ENCODE measurements at places on chromosomes 1 and 21.

- no peak for DNase-seq
These were observed 19.7 kb upstream of the RNU1-4 start for GRCh38 chr1:16720351-16721223.

GRCh38 chr1:208557046-208557722, 313.0 kb upstream of the PLXNA2 start:
- no peak for DNase-seq

DNA sequence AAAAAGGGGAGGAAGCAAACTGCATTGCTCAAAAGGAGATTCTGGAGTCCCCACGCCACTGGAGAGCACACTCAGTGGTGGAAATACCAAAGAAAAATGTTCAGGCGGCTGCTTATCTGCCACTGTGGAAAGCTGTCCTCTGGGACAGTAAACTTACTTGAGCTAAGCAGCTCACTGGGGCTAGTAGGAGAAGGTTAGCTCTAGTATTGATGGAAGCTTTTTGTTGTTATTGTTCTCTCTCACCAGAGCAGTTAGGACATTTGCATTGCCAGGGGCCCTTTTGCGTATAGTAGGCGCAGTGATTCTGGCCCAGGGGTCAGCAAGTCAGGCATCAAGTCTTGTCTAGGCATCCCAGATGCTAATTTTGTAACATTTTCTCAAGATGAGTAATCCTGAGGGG, 15.6 kb downstream of the BACE2 start:
- DNase-seq = no peak

GRCh38 chr1:152622803-152623202, at the start of gene LCE3A:
Gene LCE3A, minus strand, starts transcription at chr1:152623103. Its CDS starts 0 bp downstream, at chr1:152623103.
- DNase-seq = no peak

DNA sequence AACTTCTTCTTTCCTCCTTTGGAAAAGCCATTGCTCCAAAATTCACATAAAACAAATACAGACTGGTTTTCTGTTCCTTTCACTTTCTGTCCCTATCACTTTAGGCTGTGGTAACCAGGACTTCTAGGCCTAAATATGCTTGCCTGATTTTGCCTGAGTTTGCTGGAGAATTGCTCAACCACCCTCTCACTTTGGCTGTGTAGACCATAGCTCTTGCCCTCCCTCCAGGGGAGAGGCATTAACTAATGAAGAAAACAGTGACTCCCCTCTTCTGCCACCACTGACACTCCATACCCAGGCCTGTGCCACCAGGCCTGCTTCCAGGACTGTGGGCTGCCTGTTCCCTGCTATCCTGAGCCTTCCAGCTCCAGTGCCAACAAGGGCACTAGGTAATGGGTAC, 163.5 kb downstream of the TOMM20 start:
- DNase-seq = no peak

DNA sequence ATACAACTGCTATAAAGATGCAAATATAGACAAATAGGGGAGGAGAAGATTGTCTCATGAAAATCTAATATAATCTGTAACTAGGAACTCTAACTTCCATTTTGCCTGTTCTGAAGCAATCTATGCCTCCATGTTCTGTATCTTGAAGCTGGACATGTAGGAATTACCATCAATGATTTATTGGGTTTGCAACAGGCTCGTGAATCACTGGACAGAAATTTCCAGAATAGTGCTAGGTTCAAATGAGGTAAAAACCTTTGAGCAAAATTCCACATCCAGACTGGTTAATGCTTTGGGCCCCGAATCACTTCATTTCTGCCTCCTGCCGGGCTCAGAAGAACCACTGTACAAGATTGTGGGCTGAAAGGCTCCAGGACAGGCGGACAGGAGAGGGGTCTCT, 110.7 kb upstream of the CTTNBP2NL start:
- DNase-seq = no peak

- no peak for DNase-seq
These were observed 7.6 kb upstream of the ENAH start for GRCh38 chr1:225660544-225660946.

DNA sequence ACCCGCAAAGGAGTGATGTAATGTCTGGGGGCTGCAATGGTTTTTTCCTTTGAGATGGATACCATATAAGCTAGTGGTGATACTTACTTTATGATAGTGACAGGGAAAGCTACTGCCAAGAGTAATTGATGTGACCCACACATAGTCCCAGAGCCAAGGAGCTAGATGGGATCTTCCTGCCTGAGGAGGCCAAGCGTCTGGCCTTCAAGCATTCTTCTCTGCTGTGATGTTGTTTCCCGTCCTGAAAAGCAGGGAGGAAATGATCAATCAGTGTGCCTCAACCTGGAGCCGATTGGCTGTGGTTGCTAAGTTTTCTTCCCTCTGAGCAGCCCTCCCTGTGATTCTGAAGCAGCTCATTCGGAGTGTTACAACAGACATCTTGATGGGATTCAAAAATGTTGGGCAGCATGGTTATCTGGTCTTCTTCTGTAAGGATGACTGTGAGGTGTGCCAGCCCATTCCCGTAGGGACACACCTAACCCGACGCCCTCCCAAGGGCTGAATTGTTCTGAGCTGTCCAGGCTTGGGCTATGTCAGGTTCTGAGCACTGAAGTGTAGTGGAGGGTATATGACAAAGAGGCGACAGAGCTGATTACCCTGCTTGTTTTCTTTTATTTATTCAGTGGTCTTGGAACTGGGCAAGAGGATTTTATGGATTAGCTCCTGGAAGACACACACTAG, 56.7 kb downstream of the UCK2 start:
- DNase-seq = no peak

GRCh38 chr1:165629151-165629550, 1.9 kb upstream of the MGST3 start:
- no peak for DNase-seq

- no peak for DNase-seq
These were observed 14.5 kb downstream of the WNT4 start for GRCh38 chr1:22128392-22128791.

DNA sequence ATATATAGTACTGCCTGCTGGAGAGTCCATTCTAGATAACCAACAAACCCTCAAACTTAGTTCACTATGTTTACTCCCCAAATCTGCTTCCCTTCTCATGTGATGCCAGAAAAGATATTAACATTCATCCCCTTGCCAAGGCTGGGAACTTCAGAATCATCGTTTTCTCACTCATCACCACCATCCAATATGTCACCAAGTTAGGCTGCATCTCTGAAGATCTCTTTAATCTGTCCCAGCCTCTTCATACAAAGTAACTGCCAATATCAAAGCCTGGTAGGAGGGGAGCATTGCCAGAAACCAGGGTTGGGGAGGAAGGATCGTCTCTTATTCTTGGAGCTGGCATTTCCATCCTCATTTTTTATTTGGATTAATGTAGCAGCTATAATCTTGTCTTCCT, 71.6 kb downstream of the XCL2 start:
- no peak for DNase-seq

DNA sequence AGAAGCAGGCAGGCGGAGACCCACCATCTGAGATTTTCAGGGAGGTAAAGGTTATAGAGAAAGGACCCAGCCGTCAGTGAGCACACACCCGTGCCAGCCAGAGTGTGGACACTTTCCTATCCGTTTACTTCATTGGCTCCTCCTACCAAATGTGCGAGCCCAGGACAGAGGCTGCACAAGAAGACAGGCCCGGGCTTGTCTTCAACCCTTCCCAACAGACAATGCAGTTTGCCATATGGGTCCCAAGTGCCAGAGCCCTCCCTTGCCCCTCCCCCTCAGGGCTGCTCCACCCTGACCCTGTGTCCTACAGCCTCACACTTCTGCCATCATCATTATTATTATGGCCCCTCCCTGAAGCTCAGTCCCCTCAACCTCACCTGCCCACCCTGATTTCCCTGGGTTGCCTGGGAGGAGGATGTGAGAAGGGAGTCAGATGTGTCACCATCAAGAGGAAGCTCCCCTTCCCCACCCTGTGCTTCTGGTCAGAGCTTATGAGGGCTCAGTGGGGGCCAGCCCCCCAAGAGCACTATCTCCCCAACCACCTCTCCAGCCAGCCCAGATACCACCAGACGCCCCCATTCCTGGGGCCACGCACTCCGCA, 9.4 kb downstream of the LAPTM5 start:
- peak; percentile 65 for DNase-seq

GRCh38 chr1:210251680-210252490, 19.3 kb downstream of the SERTAD4 start:
- no peak for DNase-seq

DNA sequence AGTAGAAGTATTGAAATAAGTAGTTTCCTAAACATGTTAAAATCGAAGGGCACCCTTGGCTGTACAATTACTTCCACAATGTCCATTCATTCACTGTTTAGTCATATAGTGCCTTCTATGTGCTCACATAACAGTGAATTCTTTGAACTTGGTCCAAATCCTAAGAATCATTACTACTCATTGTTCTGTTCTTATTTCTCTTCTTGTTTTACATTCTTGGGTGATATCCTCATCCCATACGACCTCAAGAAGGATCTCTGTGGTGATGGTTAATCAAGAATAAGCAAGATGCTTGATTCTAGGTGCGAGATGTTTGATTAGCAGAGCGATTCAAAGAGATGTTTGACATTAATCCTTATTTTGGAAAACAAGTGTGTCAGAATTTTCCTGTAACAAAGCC, 667.4 kb upstream of the ZP4 start:
- no peak for DNase-seq

GRCh38 chr1:64292399-64292798, 89.0 kb downstream of the UBE2U start:
- no peak for DNase-seq

DNA sequence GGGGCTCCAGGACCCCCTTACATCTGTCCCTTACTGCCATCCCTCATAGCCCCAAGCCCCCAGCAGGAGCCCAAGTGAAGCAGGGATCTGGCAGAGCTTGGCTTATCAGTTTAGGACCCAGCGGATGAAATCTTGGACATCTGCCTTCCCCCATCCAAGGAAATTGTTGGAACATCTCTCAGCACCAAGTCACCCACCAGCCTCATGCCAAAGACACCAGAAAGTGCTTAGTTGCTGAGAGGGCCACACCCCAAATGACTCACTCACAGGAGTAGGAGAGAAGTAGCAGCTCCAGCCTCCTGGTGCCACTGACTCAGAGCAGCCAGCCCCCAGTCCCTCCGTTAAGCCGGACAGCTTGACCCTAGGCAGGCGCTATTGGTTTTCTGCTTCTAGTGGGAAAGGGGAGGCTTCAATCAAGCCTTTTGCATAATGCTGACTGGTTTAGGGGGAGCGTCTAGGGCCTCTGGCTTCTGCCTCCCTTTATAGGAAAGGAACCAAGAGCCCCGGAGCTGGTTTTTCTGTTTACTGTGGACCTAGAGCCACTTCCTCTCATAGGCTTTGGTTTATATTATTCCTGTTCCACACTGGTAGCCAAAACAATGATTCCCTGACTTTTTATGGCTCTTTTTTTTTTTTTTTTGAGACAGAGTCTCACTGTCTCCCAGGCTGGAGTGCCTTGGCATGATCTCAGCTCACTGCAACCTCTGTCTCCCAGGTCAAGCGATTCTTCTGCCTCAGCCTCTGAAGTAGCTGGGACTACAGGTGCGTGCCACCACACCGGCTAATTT, 114.2 kb upstream of the IPO9 start:
- DNase-seq = peak; percentile 68

DNA sequence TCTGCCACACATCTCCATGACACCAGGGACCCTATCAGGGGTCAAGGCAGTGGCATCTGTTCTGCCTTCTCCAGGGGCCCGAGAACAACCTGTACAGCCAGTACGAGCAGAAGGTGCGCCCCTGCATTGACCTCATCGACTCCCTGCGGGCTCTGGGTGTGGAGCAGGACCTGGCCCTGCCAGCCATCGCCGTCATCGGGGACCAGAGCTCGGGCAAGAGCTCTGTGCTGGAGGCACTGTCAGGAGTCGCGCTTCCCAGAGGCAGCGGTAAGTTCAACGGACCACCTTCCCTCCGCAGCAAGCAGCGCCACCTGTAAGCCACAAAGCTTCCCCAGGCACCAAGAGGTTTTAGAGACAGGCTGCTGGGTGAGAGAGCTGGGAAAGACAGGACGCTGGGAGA, 15.9 kb downstream of the MX2 start:
- no peak for DNase-seq

DNA sequence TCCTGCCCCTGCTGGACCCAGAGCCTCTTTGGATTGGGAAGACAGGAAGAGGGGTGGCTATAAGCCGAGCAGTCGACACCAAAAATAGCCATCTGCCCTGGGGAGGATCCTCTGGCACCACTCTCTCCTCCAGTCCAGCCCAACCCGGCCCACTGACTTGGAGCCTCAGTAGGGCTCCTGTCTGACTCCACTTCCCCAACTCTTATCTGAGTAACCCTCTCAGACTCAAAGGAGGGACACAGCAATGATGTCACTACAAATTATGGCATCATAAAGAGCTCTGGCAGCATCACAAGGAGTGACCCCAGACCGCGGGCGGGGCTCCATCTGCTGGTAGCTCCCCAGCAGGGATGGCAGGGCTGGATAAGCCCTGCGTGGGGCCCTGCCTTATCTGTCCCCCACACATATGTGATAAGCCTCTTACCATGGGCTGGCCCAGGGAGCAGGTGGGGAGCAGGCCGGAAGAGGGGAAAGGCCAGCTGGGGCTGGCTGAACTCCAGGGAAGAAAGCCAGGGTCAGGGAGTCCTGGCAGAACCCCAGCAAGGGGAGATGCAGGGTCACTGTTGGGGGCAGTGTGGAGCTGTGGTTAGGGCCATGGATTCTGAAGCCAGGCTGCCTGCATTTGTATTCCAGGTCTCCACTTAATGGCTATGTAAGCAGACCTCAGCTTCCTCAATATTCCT, 4.6 kb upstream of the SLC6A9 start:
- no peak for DNase-seq

DNA sequence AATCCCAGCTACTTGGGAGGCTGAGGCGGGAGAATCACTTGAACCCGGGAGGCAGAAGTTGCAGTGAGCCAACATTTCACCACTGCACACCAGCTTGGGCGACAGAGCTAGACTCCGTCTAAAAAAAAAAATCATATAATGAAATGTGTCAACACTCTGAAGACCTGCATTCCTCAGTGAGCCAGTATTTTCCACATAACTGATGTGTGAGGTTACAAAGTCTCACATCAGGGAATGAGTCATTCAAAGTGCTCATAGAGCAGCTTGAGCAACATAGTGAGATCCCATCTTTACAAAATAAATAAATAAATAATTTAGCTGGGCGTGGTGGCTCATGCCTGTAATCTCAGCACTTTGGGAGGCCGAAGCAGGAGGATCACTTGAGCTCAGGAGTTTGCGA, 65.5 kb downstream of the CASZ1 start:
- no peak for DNase-seq
